G401 (cell line): ENCODE measurements at places on chromosomes 7 and 10. TPM values are rescaled to one million over a fixed set of nuclear protein-coding genes. Genes with fewer than 3 reads are reported as not detected.

The VWC2 gene
- not detected in 2 replicates for total RNA-seq

The PNLIP gene
- total RNA-seq = not detected in 2 replicates

The CTAGE8 gene
- not detected in 2 replicates for total RNA-seq

The UTF1 gene
- total RNA-seq = not detected in 2 replicates

The SUV39H2 gene
- 31.0 and 44.0 TPM in 2 replicates for total RNA-seq

The DKK1 gene
- 932 and 934 TPM in 2 replicates for total RNA-seq

The ZDHHC4 gene
- total RNA-seq = 65.5 and 66.3 TPM in 2 replicates

The STEAP1 gene
- total RNA-seq = not detected in 2 replicates

The IMMP2L gene
- 22.9 and 28.7 TPM in 2 replicates for total RNA-seq

The LSM5 gene
- 30.4 and 35.9 TPM in 2 replicates for total RNA-seq

The TPK1 gene
- total RNA-seq = 1.6 and 2.0 TPM in 2 replicates

The SLC16A9 gene
- total RNA-seq = 10.2 and 12.9 TPM in 2 replicates
